Activated CD4-positive, alpha-beta T cell treated with anti-CD3 and anti-CD28 coated beads, Interleukin-2, amount 50 U/mL, for 16 hours (primary cell): ENCODE measurements at places on chromosomes 11 and 22.

DNA sequence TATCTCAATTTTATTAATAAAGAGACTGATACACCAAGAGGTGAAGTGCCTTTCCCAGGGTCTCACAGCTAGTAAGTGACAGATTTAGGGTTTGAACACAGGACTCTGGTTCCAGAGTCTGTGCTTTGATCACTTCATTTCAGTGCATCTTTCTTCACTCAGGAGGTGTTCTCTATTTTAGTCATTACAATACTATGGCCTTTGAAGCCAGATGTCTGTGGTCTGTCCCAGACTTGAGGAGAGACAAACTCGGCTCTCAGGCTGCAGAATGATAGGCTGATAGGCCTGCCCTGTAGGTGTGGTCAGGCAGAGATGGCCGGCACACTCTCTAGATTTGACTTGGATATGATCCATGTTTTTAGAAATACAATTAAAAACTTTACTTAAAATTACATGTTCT is 478.5 kb upstream of the CCDC90B start:
- DNase-seq = peak; percentile 4

GRCh38 chr11:108561535-108561991 is 32.0 kb downstream of the EXPH5 start:
- no peak for DNase-seq

- no peak for DNase-seq
These were observed 825.0 kb upstream of the CHORDC1 start for GRCh38 chr11:91047882-91048281.

- no peak for DNase-seq
These were observed 165.8 kb upstream of the NARS2 start for GRCh38 chr11:78740199-78741071.

DNA sequence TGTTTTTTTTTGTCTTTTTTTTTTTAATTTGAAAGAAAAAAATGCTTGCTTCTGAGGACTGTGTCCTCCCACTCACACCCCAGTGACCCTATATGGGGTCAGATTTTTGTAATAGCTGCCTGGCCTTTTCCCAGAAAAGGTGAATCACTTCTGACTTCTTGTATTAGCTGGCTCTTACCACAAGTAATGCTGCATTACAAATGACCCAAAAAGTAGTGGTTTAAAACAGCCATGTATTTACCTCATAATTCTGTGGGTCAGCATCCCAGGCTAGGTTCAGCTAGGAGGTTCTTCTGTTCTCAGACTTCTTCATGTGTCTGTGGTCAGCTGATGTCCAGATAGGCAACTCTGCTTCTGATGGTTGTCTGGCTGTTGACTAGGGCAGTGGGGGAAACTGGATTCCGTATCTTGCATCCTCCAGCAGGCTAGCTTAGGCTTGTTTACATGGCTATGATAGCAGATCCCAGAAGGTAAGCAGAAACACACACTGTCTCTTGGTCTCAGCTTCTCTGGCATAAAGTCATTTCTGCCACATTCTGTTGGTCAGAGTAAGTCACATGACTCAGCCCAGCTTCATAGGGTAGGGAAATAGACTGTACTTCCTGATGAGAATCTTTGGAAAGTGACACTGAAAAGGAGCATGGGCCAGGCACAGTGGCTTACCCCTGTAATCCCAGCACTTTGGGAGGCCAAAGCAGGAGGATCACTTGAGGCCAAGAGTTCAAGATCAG is 19.5 kb downstream of the LHFPL7 start:
- no peak for DNase-seq

- DNase-seq = peak; percentile 11
These were observed 7.0 kb downstream of the SEPTIN3 start for GRCh38 chr22:41976070-41976901.

- DNase-seq = no peak
These were observed 10.2 kb upstream of the LGR4 start for GRCh38 chr11:27482793-27483192.

- DNase-seq = no peak
These were observed 107.1 kb downstream of the GAB2 start for GRCh38 chr11:78310500-78310909.

DNA sequence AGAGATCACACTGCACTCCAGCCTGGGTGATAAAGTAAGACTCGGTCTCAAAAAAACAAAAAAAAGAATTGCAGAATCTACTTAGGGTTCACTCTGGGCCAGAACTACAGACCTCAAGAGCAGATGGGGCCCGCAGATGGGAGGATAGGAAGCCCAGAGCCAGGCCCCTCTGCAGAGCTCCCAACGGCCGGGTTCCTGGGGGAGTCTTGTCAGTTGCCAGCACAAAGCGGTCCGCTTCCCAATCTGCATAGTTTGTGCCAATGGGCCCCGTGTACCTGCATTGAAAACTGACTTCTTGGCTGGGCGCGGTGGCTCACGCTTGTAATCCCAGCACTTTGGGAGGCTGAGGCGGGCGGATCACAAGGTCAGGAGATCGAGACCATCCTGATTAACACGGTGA is 1.7 kb upstream of the CHID1 start:
- no peak for DNase-seq

- DNase-seq = no peak
These were observed 39.9 kb upstream of the NAV2 start for GRCh38 chr11:19672586-19673206.

GRCh38 chr11:100810666-100811065 is 123.6 kb downstream of the ARHGAP42 start:
- no peak for DNase-seq

DNA sequence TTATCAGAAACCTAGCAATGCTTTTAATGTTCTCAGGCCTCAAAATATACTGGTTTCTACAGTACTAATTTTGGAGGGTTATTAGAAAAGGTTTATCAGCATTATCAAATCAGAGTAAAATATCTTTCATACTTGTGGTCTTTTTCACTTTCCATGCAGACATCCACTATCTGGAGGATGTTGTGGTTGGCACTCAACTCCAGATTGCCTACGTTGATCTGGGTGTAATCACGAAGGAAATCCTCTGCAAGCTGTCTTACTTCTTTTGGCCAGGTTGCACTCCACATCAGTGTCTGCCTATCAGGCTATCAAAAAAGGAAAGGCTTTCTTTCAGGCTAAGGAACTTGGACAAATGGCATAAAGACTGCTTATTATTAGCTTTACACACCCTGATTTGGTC is 11.6 kb downstream of the DDX17 start:
- DNase-seq = no peak

- DNase-seq = no peak
These were observed 91.9 kb downstream of the LRRC32 start for GRCh38 chr11:76578654-76579055.

DNA sequence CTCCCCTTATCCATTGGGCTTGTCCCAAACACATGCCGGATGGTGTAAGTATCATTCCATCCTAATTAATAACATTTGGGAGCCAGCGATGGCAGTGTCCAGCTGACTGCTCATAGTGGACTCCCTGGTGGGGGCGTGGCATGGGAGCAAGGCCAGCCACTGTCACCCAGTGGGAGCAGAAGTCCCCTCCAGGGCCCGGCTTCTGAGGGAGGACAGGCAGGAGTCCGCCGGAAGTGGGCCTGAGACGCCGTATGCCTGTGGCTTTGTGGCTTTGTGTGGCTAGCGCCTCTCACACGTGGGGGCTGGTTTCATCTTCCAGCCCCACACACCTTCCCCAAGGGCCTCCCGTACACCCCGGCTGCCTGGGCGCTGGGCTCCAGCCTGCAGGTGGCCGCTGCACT is 124.5 kb downstream of the KCNQ1 start:
- DNase-seq = no peak

- DNase-seq = no peak
These were observed 6.7 kb downstream of the RNF141 start for GRCh38 chr11:10534316-10534715.

DNA sequence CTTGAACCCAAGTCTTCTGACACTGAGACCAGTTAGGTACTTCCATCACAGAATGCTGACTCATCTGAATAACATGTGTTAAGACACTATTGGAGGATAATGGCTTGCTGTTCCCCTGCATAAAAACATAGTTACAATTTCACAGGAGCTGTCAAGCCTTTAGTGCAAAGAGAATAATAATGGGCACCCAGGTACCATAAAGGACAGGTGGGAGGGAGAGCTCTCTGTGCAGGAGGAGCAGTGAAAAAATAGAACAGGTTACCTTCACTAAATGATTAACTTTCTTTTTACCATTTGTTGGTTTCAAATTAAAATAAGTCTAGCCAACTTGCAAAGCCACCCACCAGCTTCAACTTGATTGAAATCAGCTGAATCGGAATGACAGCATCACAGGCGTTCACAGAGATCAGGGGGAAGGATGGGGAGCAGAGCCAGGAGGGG is 173.2 kb downstream of the DSCAML1 start:
- no peak for DNase-seq

GRCh38 chr11:65616575-65617001 is 1.0 kb downstream of the PCNX3 start:
- no peak for DNase-seq

- DNase-seq = no peak
These were observed 14.6 kb downstream of the CELSR1 start for GRCh38 chr22:46522797-46523196.

DNA sequence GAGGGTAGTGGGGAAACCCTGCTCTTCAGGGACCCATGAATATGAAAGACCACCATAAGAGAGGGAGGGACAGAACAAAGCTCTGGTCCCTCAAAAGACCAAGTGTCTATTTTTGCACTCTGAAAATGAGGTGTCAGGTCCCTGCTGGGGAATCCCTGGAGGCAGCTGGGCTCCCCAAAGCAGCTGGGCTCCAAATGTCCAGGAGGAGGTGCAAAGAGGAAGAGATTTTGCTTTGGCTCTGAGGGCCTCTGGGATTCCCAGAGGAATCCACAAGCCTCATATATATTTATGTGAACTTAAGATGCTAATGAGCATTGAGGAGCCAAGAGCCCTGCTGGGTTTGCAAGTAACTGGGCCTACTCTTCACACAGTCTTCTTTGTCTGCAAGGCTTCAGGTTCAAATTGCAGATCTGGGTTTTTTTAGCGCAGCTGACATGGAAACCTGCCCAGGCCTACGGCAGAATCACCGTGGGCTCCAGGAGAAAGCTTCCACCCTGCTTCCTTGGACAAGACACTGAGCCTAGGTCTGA is 26.0 kb downstream of the CLMP start:
- DNase-seq = no peak
